ENCODE measurements at places on chromosomes 5 and 9.

DNA sequence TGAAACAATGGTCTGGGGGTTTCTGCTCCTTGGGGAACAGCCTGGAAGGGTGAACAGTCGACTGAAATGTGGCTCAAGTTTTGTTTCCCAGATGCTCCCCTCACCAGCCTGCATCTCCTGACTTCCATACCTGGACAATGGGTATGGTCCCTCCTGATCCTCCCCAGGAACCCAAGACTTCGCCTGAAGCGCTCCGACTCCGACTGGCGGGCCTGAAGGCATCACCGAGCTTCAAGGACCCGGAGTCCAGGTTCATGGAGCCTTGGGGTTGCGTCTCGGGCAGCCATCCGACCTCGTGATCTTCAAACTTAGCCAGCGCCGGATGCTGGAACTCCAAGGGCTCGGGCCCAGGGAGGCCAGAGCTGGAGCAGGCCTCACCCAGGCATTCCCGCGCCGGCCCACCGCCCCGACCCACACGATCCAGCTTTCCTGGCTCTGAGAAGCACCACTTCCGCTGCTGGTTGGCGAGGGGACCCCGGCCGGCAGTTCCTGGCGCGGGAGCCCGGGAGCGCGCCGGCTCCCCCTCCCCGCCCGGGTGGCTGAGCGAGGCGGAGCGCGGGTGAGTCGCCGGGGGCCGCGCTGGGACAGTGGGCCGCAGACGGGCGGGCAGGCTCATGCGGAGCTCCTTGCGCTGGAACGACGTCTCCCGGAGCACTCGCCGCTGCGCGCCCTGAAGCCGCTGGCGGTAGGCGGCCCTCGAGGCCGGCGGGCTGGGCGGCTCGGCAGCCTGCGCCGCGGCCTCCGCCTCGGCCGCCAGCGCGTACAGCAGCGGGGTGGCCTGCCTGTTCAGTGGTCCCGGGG, 5.2 kb downstream of the SHROOM1 start:
- peak; percentile 58 for DNase-seq

DNA sequence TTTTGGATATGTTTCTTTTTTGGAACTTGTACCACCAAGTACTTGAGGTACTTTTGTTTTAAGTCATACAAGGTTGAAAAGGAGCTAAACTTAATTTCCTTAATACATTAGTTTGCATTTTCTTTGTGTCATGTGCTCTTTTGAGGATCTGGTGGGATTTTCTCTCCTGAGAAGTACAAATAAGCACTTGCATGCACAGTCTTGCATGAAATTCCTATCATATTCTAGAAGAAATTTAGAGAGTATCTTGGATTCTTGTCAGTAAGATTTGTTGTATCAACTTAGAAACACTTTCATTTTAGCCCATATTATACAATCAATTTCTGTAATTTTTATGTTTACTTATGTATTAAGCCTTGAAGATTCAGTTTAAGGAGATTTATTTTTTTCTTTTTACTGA, 64.9 kb downstream of the CCNH start:
- no peak for DNase-seq

DNA sequence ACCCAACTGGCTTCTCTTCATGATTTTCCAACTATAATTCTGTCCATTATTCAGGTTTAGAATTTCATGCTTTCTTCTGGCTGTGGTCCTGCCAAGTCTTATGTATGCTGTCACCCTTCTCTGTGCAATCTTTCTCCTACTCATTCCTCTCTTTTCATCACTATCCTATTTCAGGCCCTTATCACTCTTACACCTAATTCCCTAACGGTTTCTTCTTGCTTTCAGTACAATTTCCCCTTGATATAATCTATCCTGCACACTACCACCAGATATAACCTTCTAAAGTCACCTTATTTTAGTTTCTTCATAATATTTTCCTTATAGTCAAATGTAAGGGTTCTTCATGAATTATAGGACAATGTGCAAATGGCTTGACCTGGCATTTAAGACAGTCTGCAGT, 436.2 kb downstream of the RAB3C start:
- no peak for DNase-seq

GRCh38 chr9:36530224-36530623, 42.5 kb upstream of the MELK start:
- no peak for DNase-seq

- no peak for DNase-seq
These were observed 37.4 kb downstream of the CSNK1G3 start for GRCh38 chr5:123549256-123549904.

GRCh38 chr9:131545003-131545785, at the start of gene PRRT1B:
Gene PRRT1B, plus strand, starts transcription at chr9:131545523. Its CDS starts 93 bp downstream, at chr9:131545616.
- DNase-seq = no peak

DNA sequence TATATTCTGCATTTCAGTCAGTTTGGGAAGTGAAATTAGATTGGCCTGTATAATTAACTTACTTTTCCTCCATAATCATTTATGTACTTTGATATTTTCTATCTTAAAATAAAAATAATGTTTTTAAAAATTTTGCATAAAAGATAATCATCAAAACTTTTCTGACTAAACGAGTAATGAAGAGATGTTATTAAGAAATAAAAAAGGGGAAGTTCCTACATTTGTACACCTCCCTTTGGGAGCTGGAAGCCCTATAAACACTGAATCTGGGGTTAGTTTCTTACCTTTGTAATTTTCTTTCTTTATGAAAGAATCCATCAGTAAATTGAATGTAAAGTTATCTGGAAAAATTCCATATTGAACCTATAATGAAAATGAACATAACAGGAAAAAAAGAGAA, 86.2 kb downstream of the MRPS27 start:
- DNase-seq = no peak

DNA sequence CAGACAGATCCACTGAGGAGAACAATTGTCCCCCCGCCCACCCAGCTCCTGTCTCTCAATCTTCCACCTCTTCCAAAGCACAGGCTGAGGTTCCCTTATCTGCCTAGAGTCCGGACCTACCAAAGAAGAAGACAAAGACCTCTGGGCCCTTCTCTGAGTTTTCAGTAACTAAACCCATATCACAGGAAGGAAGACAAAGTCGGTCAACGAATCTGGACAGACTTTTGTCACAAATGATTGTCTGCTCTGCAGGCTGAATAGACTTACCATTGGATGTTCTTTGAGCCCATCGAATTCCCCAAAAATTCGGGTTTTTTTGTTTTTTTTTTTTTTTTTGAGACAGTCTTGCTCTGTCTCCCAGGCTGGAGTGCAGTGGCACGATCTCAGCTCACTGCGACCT, 58.0 kb downstream of the C9orf50 start:
- DNase-seq = no peak

- DNase-seq = no peak
These were observed 1.1 kb downstream of the UGCG start for GRCh38 chr9:111897601-111898137.

GRCh38 chr9:35728041-35728971, 3.7 kb downstream of the TLN1 start:
- DNase-seq = peak; percentile 63

DNA sequence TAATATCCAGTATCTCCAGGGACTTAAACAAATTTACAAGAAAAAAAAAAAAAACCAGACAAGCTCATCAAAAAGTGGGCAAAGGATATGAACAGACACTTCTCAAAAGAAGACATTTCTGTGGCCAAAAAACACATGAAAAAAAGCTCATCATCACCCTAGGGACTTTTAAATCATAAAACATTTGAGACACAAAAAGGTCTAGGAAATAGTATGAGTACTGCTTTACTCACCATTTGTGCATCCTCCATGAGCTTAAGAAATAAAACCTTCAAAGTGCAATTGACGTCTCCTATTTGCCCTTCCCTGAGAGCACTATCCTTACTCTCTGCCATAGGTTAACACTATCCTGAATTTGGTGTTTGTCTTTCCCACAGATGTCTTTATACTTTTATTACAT, 193.7 kb upstream of the NREP start:
- DNase-seq = no peak

- DNase-seq = no peak
These were observed 272.1 kb upstream of the DAB2 start for GRCh38 chr5:39696672-39697398.

GRCh38 chr9:20620650-20621470, 1.4 kb downstream of the MLLT3 start:
- DNase-seq = peak; percentile 63

DNA sequence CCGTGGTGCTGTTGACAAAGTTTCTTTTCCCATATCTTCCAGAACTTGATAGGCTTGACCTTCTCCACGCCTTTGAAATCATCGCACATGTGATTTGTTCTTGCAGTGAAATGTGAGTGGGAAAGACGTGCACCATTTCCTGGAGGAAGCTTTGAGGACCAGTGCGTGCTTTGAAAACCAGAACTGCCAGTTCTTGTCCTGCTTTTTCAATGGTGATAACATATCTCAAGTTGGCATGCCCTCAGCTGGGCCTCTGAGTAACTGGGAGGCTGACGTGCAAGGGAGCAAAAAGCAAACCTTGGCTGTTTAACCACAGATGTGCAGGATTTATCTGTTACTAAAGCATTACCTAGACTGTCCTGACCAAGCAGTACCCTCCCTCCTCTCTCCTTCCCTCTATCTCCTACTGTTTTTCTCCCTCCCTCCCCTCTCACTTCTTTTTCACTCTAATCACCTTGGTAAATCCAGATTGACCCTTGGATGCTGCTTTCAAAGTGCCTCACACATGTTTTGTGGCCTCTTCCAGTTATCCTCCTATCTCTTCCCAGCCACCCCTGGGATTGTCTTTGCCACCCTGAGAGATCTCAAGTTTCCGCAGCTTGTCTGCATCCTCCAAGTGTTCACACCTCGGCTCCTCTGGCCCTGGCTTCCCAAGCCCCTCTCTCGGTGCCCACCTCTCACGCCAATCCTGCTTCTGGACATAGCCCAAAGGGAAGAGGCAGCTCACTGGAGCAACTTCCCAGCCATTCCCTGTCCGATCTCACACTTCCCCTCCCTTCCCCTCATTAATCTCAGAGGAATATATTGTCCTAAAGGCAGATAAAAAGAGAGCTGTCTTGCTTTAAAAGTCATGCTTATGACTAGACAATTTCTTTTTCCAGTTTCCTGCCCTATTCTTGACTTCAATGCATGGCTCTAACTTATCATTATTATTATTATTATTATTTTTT, 198.3 kb downstream of the ERCC6L2 start:
- DNase-seq = no peak

GRCh38 chr9:108039493-108039892, 549.9 kb upstream of the KLF4 start:
- no peak for DNase-seq

GRCh38 chr9:87501806-87502205, 4.1 kb downstream of the DAPK1 start:
- no peak for DNase-seq

GRCh38 chr5:97162045-97162444, 19.6 kb upstream of the LIX1 start:
- peak; percentile 62 for DNase-seq

DNA sequence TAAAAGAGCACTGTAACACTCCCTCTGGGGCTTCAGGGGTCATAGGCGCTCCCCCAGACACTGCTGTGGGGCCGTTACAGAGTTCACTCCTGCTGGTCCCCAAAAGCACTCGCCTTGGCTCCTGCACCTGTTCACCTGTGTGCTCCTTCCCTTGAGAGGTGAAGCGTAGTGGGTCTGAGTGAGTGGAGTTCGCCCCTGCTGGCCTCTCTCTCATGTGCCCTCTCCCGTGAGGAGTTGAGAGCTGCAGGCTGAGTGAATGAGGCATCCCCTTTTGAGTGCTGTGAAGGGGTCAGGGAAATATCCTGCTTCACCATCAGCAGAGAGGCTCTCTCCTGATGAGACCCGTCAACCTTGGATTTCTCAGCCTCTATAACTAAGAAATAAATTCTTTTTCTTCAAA, 134.6 kb upstream of the TUT7 start:
- DNase-seq = no peak

DNA sequence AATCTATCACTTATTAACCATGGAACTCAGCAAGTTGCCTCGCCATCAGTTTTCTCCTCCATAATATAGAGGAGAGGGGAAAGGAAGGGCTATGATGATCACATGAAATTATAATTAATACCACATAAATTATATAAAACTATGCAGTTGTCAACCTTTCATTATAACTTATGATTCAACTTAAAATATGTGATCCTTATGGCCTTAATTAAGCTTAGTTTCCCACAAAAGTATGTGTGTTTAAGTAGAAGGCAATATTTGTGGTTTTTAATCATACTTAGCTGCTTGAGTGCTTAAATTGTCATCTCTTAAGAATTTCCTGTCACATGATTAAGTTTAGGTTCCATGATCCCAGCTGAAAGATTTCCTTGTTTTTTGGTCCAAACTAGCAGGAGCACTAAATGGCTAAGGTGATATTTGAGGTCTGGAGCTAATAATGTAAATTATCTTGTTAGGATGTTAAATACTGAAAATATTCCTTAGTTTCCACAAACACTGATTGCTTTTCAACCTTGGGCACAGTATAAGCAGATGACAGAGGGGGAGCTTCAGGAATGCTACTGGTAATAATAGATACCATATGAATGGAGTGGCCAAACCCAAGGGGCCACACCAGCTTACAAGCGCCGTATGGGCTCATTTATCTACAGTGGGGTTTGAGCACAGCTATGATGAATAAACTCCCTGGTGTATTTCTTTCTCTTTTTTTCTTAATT, 26.4 kb upstream of the F2R start:
- DNase-seq = no peak

- no peak for DNase-seq
These were observed 72.8 kb upstream of the MTAP start for GRCh38 chr9:21729648-21730047.

- no peak for DNase-seq
These were observed 394.0 kb downstream of the SEMA5A start for GRCh38 chr5:9151684-9152427.

GRCh38 chr5:109049565-109049964, 301.9 kb downstream of the FER start:
- DNase-seq = no peak

DNA sequence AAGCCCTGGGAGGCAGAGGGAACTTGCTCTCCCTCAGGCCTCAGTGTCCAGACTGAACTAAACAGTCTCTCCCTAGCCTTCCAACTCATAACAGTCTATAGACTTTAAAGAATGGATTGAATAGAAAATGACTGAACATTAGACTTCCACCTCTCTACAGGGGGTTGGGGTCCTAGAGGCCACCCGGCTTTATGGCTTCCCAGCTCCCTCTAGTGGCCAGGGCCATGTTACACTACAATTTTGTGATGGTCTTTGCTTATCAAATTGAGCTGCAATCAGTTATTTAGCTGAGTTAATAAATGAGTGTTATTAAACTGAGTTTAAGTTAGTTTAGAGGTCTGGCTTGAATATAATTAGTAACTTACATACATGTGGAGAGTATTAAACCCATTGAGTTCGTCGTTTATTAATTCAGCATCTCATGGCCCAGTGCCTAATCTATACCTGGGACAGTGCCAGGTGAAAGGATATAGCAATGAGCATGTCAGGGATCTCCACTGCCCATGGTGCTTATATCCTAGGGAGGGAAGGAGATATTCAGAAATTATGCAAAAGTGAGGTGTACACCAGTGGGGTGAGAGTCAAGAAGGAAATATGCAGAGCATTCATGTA, 105.2 kb downstream of the SH3TC2 start:
- no peak for DNase-seq

- no peak for DNase-seq
These were observed 119.2 kb downstream of the CWC27 start for GRCh38 chr5:64887910-64888309.

GRCh38 chr9:19119246-19119645, 8.0 kb downstream of the PLIN2 start:
- DNase-seq = no peak

- no peak for DNase-seq
These were observed 342.8 kb downstream of the ICE1 start for GRCh38 chr5:5765066-5765850.
